ENCODE measurements at places on chromosomes 16 and 17.

GRCh38 chr17:50048146-50048720 lies 7.7 kb upstream of the ITGA3 start:
- no peak overlapping the region for H3K4me3 ChIP-seq
- DNase-seq, result no peak
- no peaks in the 10 kb centered on the region for H3K36me3 ChIP-seq
- peaks cover 70% of the 10 kb centered on the region for H3K4me1 ChIP-seq

- no peak overlapping the region for H3K27ac ChIP-seq
- H3K36me3 ChIP-seq, result no peaks in the 10 kb centered on the region
- H3K4me1 ChIP-seq, result no peaks in the 10 kb centered on the region
These were observed 16.7 kb downstream of the SALL1 start for GRCh38 chr16:51134269-51134812.

- H3K4me1 ChIP-seq, result no peaks in the 10 kb centered on the region
- H3K27ac ChIP-seq, result no peak overlapping the region
- no peaks in the 10 kb centered on the region for H3K27me3 ChIP-seq
- H3K36me3 ChIP-seq, result no peaks in the 10 kb centered on the region
These were observed 863.5 kb downstream of the KCNJ2 start for GRCh38 chr17:71032746-71033273.

- no peaks in the 10 kb centered on the region for H3K4me1 ChIP-seq
- H3K36me3 ChIP-seq, result no peaks in the 10 kb centered on the region
- no peaks in the 10 kb centered on the region for H3K27me3 ChIP-seq
- H3K4me3 ChIP-seq, result no peak overlapping the region
- H3K27ac ChIP-seq, result no peak overlapping the region
- peak; percentile 85 for DNase-seq
These were observed 10.0 kb downstream of the BTBD17 start for GRCh38 chr17:74351552-74352210.

GRCh38 chr17:36000732-36001109 lies 632 bp downstream of the CCL15 start:
- no peak for DNase-seq
- H3K4me1 ChIP-seq, result no peaks in the 10 kb centered on the region
- H3K27me3 ChIP-seq, result no peaks in the 10 kb centered on the region
- no peaks in the 10 kb centered on the region for H3K36me3 ChIP-seq

DNA sequence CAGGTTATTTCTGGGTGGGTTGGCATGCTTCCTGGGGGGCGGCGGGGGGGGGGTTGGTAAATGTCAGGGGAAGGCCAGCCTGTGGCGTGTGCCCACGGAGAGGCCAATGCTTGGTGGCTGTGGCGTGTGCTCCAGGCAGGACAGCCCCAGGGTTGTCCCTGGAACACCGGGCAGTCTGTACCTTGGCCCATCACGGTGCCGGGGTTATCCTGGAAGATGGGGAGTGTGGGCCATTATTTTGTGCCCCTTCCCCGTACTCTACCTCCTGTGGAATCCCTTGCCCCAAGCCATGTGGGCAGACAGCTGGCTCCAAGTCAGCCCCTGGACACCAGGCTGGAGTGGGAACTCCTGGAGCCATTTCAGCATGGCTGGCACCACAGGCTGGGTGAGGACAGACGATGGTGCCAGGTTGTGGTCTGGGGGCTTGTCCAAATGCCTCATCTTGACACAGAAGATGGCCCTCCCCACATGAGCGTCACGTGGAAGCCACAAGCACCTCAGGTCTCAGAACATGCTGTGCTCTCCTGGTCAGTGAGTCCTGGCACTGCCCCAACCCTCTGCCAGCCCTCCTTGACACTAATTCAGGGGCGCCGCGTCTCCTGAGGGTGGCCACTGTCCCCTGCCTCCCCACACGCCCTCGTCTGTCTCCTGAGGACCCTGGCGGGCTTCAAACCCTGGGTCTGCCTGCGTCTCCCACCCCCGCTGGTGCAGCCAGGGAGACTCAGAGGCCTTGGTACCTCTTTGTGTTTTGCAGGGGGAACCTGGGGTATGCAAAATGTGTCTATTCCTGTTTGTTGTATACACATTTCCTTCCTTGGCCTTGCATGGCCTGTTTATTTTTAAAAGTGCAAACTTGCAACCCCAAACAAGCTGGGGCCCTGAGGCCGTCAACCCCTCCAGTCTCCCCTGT lies 4.3 kb downstream of the SLC16A3 start:
- H3K4me1 ChIP-seq, result peaks cover 17% of the 10 kb centered on the region
- DNase-seq, result no peak
- peaks cover 22% of the 10 kb centered on the region for H3K36me3 ChIP-seq
- H3K4me3 ChIP-seq, result no peak overlapping the region
- H3K27me3 ChIP-seq, result no peaks in the 10 kb centered on the region

- H3K4me1 ChIP-seq, result peaks cover 43% of the 10 kb centered on the region
- peaks cover 4% of the 10 kb centered on the region for H3K36me3 ChIP-seq
- peak overlapping the region; percentile 5 for H3K27ac ChIP-seq
- no peak overlapping the region for H3K4me3 ChIP-seq
- peak; percentile 66 for DNase-seq
These were observed 2.7 kb downstream of the CCDC102A start for GRCh38 chr16:57533431-57534336.

- no peak for DNase-seq
- H3K27ac ChIP-seq, result peak overlapping the region; percentile 79
- H3K36me3 ChIP-seq, result no peaks in the 10 kb centered on the region
- no peak overlapping the region for H3K4me3 ChIP-seq
- peaks cover 74% of the 10 kb centered on the region for H3K4me1 ChIP-seq
These were observed 37.4 kb downstream of the TOM1L2 start for GRCh38 chr17:17934806-17935205.

DNA sequence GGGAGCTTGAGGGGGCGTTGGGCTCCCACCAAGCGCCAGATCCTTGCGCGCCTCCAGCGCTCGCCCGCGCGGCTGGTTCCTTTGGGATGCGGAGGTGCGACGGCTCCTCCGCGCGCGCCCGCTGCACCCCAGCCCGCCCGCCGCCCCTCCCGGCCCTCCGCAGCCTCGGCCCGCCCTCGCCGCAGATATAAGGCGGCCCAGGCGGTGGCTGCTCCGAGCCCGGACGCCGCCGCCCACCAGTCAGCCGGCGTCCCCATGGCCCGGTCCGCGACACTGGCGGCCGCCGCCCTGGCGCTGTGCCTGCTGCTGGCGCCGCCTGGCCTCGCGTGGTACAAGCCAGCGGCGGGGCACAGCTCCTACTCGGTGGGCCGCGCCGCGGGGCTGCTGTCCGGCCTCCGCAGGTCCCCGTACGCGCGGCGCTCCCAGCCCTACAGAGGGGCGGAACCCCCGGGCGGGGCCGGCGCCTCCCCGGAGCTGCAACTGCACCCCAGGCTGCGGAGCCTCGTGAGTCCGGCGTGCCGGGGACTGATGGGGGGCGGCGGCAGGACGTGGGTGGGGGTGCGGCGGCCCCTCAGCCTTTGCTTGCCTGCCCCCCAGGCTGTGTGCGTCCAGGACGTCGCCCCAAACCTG lies at the start of gene NPB:
NPB (plus strand) TSS at position 216 of the 630 bp plus-strand sequence; CDS start at position 256, 40 bp downstream.
- H3K4me3 ChIP-seq, result peak within 1 kb of the TSS; percentile 33
- H3K27me3 ChIP-seq, result no peaks in the 10 kb centered on the region
- peak; percentile 92 for DNase-seq
- H3K27ac ChIP-seq, result no peak within 1 kb of the TSS

DNA sequence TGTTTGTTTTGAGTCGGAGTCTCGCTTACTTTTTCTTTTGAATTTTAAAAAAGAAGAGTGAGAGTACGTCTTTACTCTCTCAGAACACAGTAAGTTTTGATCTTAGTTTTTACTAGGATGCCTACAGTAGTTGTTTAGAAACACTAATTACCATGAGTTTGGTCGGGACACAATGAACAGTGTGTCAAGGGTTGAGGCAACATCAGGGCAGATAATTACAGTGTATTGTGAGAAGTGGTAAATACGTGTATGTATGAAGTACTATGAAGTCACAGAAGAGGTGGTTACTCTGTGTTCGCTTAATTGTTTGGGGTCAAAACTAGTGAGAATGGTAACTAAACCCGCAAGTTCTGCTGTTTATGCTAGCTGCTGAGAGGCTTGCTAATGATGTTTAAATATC lies 18.2 kb downstream of the PAFAH1B1 start:
- H3K27ac ChIP-seq, result no peak overlapping the region
- no peak overlapping the region for H3K4me3 ChIP-seq
- no peaks in the 10 kb centered on the region for H3K4me1 ChIP-seq
- H3K27me3 ChIP-seq, result no peaks in the 10 kb centered on the region
- DNase-seq, result no peak
- H3K36me3 ChIP-seq, result peaks cover 7% of the 10 kb centered on the region

DNA sequence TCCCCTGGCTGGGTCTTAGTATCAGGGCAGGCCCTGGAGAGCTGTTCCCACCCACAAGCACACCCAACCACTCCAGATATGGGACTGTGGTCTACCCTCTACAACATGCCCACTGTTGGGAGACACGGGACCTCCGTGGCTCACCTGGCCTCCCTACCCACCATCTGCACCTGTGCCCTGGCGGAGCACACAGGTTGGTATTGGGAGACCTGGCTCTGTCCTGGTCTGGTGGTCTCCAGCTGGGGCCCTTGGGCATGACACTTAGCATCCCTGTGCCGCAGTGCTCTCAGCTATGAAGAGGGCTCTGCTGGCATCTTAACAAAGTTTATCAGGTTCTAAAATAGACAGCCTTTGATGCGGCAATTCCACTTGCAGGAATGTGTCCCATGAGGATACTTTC lies 5.8 kb downstream of the C16orf95 start:
- no peaks in the 10 kb centered on the region for H3K4me1 ChIP-seq
- H3K4me3 ChIP-seq, result no peak overlapping the region
- no peak for DNase-seq
- H3K27ac ChIP-seq, result no peak overlapping the region
- H3K27me3 ChIP-seq, result no peaks in the 10 kb centered on the region

- H3K4me3 ChIP-seq, result no peak overlapping the region
- no peaks in the 10 kb centered on the region for H3K4me1 ChIP-seq
- H3K36me3 ChIP-seq, result no peaks in the 10 kb centered on the region
- no peak for DNase-seq
These were observed 46.3 kb downstream of the C16orf78 start for GRCh38 chr16:49419862-49420261.

- H3K4me1 ChIP-seq, result no peaks in the 10 kb centered on the region
- peaks cover 66% of the 10 kb centered on the region for H3K36me3 ChIP-seq
- DNase-seq, result no peak
- no peaks in the 10 kb centered on the region for H3K27me3 ChIP-seq
These were observed 67.0 kb downstream of the KLHDC4 start for GRCh38 chr16:87698676-87699199.

DNA sequence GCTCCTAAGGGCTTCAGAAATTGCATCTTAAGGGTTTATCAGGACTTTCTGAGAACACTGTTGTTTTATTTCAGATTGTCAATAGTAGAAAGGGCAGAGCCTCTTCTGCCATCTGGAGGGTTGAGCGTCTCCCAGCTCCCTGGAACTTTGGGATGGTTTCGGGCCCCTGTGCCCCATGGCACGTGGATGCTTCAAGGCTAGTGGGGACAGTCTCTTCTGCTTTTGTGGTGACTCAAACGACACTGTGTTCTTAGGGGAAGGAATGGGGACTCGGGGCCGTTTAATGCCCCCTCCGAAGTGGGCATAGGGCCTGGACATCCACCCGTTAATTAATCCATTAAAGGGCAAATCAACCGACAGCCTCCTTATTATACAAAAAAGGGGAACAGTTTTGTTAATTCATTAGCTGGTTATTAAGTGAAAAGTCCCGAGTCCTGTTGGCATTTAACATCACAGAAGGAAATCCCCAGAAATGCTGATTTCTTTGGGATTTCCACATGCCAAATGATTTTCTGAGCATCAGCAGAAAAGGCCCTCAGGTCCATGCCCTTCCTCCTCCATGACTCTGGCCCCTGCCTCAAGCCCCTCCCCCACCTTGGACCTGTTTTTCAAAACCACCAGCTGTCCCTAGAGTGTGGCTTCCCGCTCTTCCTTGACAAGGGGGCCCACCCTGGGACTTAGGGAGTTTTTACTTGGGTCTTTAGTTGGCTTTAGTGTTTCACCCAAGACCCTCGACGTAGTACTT lies 68.7 kb downstream of the ARSG start:
- DNase-seq, result no peak
- no peak overlapping the region for H3K4me3 ChIP-seq
- H3K27ac ChIP-seq, result no peak overlapping the region
- H3K36me3 ChIP-seq, result no peaks in the 10 kb centered on the region
- H3K4me1 ChIP-seq, result peaks cover 2% of the 10 kb centered on the region
- peaks cover 12% of the 10 kb centered on the region for H3K27me3 ChIP-seq

GRCh38 chr16:62967163-62967562 lies 930.9 kb upstream of the CDH8 start:
- H3K36me3 ChIP-seq, result no peaks in the 10 kb centered on the region
- no peak for DNase-seq

- peak overlapping the region; percentile 90 for H3K4me3 ChIP-seq
- H3K4me1 ChIP-seq, result peaks cover 30% of the 10 kb centered on the region
- peak; percentile 55 for DNase-seq
- H3K27ac ChIP-seq, result peak overlapping the region; percentile 98
- peaks cover 5% of the 10 kb centered on the region for H3K36me3 ChIP-seq
These were observed 2.0 kb downstream of the KDM6B start for GRCh38 chr17:7835814-7836595.

DNA sequence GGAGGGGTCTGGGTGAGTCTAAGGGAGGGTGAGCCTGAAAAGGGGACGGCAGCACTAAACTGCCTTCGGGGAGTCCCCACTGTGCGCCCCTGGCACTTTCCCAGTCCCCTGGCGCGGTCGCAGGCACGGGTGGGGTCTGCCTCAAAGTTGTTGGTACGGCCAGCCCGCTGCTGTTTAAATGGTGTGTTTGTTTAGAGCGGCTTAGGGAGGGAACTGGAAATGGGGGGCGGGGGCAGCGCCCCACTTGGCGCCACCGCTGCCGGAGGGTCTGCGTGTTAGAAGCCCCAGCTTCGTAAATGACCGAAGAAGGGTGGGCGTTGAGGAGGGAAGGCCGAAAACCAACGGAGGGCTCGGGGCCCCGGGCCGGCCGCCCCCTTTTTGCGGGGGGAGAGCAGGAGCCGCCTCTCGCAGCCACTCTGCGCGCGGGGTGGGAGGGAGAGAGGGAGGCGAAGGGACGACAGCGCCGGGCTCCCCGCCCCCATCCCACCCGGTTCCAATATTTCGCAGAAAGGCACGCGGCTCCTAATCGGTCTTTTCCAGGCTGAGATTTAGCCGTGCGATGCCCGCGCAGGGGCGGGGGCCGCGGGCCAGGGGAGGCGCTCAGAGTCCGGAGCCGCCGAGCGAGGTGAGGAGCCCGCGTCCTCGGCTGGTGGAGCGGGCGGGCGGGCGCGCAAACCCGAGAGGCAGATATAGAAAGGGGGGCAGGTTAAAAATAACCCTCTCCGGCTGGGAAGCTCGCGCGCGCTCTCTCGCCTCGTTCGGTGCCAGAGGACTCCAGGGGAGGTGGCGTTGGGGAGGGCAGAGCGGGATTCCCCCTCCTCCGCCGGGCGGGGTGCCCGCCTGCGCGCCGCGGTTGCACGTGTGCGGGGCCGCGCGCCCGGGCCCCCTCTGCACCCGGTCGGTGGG lies 54.9 kb downstream of the SREBF1 start:
- no peaks in the 10 kb centered on the region for H3K36me3 ChIP-seq
- H3K27me3 ChIP-seq, result no peaks in the 10 kb centered on the region
- peak overlapping the region; percentile 95 for H3K27ac ChIP-seq
- peak overlapping the region; percentile 52 for H3K4me3 ChIP-seq
- peaks cover 17% of the 10 kb centered on the region for H3K4me1 ChIP-seq
- peak; percentile 81 for DNase-seq
